ENCODE measurements at places on chromosomes 1 and 21.

DNA sequence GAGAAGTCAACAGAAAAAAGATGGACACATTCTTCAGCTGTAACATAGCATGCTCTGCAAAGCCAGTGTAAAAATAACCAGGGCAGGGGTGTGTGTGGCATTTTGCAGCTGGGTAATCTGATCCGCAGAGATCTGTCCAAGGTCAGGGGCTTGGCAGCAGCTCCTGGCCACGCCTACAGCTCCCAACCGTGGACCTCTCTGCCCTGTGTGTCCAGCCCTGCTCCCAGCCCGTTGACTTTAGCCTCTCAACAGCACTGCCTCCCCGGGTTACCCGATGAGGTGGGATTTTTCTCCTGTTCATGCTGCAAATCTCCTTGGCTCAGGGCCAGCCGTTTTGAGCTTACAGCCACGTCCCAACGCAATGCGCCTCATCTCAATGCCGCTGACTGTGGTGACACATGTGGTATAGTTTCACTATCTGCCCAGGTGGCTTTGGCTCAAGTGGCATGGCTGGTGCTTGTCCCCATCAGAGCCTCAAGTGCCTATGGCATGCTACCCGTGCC lies 68.1 kb downstream of the VWA5B1 start:
- DNase-seq, result no peak

DNA sequence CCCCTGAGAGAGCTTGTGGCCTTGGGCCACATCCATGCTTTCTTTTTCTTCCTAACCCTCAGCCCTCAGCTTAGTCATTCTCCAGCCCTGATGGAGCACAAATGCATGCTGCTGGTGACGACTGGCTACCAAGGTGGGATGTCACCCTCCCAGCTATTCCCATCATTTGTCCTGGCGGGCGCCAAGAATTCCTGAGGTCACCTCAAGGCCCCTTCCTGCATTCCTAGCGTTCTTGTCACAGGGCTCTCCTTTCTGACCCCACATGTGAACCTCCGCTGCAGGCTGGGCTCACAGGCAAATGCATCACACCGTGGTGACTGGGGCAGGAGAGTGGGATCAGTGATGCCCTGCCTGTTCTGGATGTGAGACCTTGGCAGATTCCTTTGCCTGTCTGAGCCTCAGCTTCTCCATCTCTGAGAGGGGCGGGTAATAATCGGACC lies 53.4 kb upstream of the IFFO2 start:
- no peak for DNase-seq

DNA sequence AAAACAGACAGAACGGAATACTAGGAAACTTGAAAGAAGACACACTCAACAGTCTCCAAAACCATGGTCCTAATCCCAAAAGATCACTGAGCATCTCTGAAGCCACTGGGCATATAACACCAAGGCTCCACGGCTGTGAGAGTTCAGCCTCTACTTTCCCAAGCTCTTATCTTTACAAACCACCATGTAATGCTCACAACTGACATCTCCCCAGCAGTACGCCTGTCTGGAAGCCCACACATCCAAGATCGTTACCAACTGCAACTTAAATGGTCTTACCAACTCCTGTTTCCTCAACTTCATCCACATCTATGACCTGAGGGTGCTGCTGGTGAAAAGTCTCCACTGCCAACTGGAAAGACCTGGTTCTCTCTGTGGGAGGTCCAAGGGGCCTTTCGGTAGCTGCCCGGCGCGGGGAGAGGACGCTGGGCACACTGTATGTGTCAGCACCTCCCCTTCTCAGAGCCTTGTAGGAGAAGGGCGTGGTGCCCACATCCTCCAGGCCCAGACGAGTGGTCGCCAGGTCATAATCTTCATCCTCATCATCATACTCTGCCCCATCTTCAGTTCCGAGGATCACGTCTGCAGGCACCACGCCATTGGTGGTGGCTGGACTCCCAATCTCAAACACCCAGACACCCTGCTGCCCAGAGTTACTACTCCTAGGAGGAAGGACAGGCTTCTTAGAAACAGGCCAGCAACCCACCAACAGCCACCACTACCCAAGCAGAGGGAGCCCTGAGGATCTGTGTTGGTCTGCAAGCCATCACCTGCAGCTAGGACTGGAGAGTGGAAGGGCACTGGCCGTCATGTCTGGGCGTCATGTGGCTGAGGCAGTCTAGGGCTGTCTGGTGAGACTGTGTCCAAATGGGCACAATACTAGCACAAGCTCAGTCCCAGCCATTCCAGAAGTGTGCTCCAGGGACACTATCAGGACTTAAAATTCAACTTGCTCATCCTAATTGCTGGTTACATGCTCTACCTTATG lies 23.0 kb downstream of the NID1 start:
- DNase-seq, result no peak

GRCh38 chr1:162210196-162210595 lies 140.7 kb downstream of the NOS1AP start:
- no peak for DNase-seq

- DNase-seq, result no peak
These were observed 103.8 kb downstream of the ADSS2 start for GRCh38 chr1:244347942-244348341.

DNA sequence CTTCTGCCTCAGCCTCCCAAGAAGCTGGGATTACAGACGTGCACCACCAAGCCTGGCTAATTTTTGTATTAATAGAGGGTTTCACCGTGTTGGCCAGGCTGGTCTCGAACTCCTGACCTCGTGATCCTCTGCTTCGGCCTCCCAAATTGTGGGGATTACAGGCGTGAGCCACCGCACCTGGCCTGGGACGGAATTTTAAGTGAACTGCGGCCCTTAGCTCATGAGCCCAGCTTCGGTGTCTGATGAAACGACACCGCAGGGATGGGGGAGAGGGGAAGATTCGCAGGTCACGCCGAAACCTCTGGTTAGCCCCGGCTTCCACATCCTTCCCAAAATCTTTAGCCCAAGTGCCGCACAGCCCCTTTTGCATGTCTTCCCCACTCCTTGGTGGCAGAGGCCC lies 39.1 kb downstream of the LRRC3 start:
- DNase-seq, result no peak

DNA sequence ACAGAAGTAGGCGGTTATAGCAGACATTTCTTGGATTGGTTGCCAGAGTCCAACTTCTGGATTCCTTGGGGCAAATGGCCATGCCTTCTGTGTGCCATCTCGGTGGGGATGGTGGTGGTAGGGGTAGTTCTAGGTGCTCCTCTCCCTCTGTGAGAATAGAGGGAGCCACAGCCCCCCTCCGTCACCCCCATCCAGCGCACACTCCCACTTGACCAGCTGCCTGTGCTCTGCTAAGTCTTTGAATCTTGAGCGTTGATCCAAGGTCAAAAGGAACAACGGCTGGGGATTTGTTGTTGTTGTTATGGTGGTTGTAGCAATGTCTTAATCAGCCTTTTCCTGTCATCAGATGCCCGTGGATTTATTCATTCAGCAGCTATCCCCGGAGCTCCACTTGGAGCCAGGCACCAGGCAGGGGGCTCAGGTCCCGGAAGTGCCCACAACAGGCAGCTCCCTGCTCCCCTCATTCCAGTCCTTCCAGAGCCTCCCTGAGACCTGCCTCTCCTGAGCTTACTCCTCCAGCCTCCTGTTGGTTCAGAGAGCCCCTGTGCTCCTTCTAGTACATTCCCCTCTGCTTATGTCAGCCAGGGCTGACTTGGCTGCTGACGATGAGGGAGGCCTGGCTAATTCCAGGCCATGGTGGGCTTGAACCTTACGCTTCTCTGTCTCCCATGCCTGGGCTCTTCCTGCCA lies 146.6 kb upstream of the WNT4 start:
- DNase-seq, result no peak

DNA sequence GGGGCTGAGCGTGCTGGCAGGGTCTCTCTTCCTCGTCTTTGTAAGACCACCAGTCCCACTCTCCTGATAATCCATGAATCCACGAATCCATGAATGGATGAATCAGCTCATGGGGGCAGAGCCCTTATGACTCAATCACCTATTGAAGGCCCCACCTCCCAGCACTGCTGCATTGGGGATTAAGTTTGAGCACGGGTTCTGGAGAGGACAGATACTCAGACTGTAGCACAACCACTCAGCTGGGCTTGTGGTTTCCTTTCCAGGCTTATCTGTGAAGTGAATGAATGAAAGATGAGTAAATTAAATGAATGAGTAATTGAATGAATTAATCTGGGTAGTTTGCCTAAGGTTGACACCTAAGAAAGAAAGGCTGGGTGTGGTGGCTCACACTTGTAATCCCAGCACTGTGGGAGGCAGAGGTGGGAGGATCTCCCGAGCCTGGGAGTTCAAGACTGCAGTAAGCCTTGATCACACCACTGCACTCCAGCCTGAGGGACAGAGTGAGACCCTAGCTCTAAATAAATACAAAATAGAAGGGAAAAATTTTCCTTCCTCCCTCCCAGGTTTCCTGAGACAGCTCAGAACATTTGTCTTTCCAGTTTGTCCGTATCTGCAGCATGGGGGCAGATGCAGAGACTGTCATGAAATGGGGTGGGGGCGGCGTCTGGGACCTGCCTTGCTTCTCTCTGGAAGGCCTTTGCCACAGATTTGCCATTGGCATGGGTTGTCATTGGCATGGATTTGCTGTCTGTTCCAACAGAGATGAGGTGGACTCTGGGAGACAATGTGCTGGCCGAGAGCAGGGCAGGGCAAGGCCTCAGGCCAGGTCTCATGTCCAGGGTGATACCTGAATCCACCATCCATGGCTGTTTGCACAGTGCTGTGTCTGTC lies 187.7 kb upstream of the C1orf174 start:
- DNase-seq, result no peak

DNA sequence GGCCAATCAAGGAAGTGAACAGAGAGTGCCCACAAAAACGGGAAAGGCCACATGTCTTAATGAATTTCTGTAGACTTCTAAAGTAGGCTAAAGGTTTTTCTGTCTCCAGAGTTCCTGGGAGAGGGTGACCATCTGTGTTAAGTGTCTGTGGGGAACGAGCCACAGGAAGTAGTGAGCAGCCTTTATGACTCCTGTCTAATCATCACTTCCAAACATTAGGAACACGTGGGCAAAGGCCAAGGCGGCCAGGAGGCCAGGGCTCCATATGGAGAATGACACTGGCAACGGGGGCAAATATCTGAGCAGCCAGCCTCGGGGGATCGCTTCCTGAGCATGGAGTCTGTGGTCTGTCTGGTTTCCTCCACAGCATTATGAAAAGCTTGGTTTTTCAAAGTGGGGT lies 7.1 kb downstream of the FAM89A start:
- no peak for DNase-seq

DNA sequence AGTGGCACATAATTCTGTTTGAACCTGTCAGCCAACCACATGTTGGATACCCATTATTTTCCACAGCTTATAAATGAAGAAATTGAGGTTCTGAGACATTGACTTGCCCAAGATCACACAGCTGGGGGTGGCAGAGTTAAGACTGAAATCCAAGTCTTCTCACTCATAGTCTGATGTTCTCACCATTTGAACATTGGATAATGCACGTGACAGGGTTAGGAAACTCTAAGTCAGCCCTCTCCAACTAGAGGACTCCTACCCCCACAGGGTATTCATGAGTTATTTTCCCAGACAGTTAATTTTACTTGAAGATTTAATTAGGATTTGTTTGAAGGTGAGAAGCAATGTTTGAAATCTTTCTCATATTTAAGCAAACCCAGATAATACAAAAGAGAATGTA lies 38.1 kb upstream of the C1orf105 start:
- no peak for DNase-seq

- no peak for DNase-seq
These were observed 18.1 kb upstream of the PDZK1IP1 start for GRCh38 chr1:47207803-47208373.

- DNase-seq, result no peak
These were observed 405.3 kb downstream of the RRAGC start for GRCh38 chr1:38454236-38454635.

DNA sequence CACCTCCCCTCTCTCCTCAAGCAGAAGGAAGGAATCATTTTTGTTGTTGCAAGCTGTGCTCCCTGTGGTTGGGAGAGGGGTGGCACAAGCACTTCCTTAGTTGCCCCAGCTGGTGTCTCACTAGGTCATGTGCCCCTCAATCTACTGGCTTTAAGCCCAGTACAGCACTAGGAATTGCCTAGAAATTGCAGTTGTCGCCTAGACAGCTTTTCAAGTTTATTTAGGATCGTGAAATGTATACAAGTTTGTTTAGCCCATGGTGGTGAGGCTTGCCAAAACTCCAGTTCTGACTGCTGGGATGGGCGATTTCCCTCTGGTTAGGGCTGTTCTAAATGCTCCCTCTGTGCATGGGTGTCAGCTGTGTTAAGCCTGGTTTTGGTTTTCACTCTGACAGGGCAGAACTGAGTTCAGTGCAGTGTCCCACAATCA lies 126.8 kb upstream of the ZNF644 start:
- peak; percentile 22 for DNase-seq

GRCh38 chr1:93313026-93313425 lies 32.7 kb upstream of the DR1 start:
- no peak for DNase-seq

GRCh38 chr1:28190337-28190979 lies 14.0 kb upstream of the PTAFR start:
- no peak for DNase-seq

- no peak for DNase-seq
These were observed 313.3 kb downstream of the LMO4 start for GRCh38 chr1:87641996-87642395.

- DNase-seq, result no peak
These were observed 159.0 kb upstream of the ZC3H12A start for GRCh38 chr1:37315371-37315846.

DNA sequence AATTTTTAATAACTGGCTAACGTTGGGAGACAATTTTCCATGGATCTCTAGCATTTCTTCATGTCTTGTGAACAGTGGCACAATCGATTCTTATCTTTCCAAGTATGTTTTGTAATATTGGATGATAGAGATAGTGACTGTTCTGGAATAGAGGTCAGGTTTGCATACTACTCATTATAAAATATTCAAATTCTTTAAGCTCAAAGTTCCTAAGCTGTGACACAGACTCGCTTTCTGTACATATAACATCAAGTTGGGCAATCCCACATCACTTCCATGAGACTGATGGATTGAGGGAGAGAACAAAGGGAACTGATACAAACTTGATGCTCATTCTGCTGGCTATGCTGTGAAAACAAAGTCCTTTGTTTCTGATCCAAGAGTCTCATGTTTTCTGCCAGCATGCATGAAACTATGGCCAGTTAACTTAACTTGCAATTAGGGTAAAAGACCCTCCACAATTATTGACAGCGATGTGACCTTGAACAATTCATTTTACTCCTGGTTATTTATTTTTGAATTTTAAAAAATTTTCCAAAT lies 392.4 kb downstream of the TTLL7 start:
- no peak for DNase-seq

DNA sequence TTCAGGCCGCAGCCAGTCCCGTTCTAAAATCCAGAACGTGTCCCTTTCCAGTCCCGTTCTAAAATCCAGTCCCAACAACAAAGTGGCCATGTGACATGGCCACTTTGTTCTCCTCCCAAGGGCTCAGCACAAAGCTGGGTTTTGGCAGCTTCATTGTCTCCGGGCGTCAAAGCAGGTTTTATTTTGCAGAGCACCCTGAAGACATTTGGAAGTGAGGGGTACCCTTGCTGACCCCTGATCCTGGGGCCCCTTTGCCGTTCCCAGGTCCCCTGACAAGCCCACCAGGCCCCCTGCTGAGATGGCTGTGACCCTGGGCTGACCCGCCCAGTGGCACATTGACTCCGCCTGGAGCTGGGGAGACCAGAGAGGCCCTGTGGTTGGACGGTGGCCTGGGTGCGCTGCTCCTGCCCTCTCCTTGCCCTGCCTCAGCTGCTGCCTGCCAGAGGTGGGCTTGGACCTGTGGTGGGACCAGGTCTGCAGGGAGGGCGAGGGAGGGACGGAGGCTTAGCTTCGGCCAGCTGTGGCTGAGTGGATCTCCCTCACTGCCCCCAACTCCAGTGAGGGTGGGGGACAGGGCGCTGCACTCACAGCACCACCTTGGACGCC lies 4.3 kb downstream of the PFKL start:
- DNase-seq, result no peak

GRCh38 chr1:209825591-209826434 lies 2.0 kb upstream of the UTP25 start:
- no peak for DNase-seq

Measured in Jurkat, Clone E6-1 (cell line).